Dorsolateral prefrontal cortex (tissue), 122 donors: ENCODE measurements at places on chromosomes 7 and 10.

GRCh38 chr10:132548106-132548823 lies 10.7 kb downstream of the INPP5A start:
- no peak for DNase-seq

- DNase-seq = no peak
Measured at GRCh38 chr7:1059200-1060091, 15.1 kb downstream of the GPR146 start.

DNA sequence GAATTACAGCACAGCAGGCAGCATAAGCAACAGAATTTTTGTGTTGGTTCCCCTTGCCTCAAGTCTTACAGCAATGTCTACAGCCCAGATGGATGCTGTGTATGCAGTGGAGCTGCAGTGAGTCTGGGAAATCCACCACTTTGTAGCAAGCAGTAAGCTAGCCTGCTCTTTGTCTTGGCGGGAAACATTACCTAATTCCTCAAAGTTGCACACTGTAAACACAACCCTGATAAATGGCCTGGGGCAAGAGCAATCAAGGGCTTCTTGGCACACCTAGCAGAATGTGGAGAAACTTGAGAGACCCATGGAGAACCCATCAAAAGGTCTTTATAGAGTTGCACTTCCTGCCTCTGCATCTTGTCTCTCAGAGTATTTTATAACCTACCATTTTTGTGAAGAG lies 102.0 kb upstream of the FOXP2 start:
- DNase-seq = no peak

GRCh38 chr10:88980800-88981199 lies 9.8 kb upstream of the FAS start:
- DNase-seq = no peak

GRCh38 chr10:76178532-76179292 lies 747.3 kb downstream of the LRMDA start:
- no peak for DNase-seq

- DNase-seq = no peak
Measured at GRCh38 chr10:101013365-101013825, 13.8 kb downstream of the LZTS2 start.

DNA sequence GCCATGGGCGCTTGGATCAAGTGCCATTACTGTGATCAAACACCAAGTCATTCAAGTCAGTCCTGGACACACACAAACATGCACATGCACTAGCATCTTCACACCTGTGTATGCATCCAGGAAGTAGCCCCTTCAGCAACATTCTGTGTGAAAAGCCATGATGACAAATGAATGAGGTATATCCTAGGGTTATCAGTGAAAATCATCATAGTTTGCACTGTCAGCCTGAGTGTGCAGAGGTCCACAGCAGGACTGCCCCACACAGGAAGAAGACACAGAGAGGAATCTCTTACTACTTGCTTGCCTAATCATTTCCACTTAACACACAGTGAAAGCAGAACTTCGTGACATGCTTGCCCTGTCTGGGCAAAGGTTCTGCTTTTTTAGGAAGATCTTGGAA lies 184.0 kb upstream of the ADO start:
- no peak for DNase-seq

DNA sequence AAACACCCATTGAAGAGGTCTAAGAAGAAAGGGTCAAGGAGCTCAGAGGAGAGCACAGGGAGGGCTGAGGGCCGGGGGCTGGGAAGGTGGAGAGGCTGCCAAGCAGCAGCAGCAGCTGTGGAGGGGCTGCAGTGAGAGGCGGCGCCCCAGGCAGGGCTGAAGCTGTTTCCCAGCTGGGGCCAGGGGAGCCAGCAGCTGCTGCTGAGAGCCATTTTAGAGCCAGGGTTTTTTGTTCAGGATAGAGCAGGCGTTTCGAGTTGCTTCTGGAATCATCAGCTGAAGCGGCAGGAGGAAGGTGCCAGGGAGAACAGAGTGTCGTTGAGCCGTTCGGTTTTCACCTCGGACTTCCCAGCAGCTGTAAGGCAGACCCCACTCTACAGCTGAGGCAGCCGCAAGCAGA lies 62.7 kb downstream of the LANCL2 start:
- DNase-seq = no peak

- DNase-seq = no peak
Measured at GRCh38 chr7:33640741-33641140, 264.6 kb upstream of the BMPER start.

GRCh38 chr7:36312064-36312914 lies 77.4 kb upstream of the ANLN start:
- DNase-seq = no peak

- no peak for DNase-seq
Measured at GRCh38 chr7:105279688-105280007, 109.1 kb downstream of the SRPK2 start.

DNA sequence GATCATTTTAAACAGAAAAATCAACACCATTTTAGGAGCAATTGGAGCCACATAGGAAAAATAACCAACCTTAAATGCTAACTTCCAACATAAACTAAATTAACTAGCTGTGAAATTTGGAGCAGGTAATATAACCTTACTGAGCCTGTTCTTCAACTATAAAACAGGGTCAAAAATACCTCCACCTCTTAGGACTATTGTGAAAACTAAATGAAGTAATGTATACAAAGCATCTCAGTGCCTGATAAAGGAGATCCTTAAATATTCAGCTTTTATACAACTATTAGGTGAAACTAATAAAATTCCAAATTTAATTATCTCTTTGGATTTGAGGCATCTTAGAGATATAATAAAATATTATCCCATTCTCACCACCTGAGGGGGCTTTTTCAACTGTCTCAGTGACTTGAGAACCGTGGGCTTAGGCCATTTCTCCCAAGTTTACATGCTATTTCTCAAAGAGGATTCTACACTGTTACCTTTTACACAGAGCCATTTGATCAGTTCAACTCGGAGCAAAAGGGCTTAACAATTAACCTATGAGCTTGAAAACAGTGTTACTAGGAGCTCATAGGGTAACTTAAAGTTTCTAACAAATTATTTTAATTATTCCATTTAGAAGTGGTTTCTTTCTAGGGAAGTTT lies 165.0 kb upstream of the ASAH2 start:
- no peak for DNase-seq

DNA sequence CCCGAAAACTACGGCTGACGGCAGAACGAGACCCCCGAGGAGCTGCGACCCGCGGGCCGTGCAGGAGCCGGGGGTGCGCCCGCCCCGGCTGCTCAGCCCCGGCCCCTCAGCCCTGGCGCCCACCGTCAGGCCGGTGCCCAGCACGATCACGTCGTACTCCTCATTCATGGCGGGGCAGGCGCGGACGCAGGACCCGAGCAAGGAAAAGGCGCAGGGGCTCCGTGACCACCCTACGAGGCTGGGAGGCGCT lies 218 bp downstream of the GDI2 start:
- no peak for DNase-seq

DNA sequence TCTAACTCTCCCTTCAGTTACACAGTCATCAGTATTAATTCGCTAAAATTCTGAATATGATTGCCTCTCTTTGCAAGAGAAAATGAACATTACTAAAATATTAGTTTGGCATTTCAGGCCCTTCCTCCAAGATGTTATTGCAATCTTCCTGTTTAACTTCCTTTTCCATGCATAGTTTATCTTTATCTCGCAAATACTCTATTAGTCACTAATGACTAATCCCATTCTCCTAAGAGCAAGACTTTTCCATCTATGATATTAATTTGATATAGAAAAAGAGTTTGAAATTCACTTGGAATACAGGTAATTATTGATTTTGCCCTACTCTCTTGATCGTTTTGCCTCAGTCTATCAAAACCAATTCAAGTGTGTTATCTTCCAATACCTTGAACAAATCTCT lies 41.8 kb upstream of the SEMA3A start:
- no peak for DNase-seq

DNA sequence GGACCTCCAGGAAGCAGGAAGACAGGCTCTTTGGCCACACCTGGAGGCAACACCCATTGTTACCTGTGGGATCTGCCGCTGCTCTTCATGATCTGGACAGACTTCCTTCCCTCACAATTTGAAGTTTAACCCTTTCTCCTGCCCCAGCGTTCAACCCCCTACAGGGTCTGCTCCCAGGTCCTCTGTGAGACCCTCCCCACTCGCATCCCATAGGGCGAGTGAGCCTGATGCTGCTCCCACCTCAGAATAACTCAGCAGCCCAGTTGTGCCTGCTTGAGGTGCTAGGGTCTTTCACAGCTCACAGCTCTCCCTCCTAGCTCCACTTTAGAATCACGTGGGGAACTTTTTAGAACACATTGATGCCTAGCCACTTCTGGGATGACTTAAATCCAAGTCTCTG lies 61.8 kb upstream of the C10orf90 start:
- no peak for DNase-seq

DNA sequence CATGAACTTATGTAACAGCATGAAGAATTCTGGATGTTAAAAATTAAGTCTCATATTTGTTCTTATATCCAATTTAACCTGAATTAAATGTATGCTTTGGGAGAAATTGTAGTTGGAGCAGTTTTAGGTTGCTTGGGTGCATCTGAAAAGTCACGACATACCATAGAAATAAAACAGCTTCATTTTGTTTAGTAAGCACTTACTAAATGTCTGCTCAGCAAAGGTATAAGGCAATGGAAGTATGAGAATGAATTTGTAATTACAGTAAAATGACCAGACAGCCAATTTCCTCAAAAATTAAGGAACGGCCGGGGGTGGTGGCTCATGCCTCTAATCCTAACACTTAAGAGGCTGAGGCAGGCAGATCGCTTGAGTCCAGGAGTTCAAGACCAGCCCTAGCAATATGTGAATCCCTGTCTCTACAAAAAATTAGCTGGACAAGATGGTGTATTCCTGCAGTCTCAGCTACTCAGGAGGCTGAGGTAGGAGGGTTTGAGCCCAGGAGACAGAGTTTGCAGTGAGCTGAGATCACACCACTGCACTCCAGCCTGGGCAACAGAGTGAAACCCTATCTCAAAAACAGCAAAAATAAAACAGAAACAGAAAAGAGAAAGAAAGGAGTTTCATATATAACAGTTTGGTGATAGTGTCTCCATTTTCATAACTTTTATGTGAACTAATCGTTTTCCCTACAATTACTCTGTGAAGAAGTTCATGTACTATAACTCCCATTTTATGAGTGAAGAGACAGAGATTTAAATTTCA lies 47.2 kb upstream of the KLF6 start:
- DNase-seq = no peak

DNA sequence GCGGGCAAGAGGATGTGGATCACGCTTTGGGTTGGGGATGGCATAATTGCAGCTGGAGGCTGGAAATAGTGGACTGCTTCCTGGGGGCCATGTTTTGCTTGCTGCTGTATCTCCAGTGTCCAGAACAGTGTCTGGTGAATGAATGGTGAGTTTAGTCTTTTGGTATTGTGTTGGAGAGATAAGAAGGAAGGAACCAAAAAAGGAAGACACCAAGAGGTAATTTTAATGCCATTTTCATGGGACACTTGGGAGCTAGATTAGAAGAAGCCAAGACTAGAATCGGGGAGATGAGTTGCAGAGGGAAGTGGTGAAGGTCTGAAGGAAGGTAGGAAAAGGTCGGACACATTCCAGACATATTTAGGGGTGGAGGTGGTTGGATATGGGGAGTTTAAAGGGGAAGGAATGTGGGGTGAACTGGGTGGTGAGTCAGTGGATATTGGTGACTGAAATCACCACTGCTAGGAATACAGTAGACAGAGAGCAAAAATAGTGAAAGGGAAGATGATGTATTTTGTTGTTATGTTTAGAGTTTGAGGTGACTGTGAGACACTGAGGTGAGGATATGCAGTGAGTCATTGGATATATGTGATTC lies 76.7 kb downstream of the CCNY start:
- no peak for DNase-seq

DNA sequence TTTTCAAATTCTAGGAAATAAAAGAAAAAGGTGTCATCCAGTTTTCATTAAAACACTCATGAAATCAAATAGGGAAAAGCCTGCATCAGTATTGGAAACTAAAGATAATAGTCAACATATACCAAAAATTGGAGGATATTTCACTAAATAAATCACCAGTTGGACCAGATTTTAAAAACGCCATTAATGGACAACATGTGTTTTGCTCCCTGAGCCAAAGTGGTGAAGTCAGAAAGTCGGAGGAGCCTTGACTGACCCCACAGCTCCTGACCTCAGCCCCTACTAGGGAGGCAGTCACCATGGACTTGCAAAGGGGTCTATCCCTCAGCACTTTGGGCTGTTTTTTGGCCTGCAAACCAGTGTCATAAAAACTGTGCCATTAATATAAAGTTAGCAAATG lies 98.3 kb upstream of the SEC61G start:
- no peak for DNase-seq

- DNase-seq = no peak
Measured at GRCh38 chr10:63549810-63550209, 28.6 kb downstream of the REEP3 start.

DNA sequence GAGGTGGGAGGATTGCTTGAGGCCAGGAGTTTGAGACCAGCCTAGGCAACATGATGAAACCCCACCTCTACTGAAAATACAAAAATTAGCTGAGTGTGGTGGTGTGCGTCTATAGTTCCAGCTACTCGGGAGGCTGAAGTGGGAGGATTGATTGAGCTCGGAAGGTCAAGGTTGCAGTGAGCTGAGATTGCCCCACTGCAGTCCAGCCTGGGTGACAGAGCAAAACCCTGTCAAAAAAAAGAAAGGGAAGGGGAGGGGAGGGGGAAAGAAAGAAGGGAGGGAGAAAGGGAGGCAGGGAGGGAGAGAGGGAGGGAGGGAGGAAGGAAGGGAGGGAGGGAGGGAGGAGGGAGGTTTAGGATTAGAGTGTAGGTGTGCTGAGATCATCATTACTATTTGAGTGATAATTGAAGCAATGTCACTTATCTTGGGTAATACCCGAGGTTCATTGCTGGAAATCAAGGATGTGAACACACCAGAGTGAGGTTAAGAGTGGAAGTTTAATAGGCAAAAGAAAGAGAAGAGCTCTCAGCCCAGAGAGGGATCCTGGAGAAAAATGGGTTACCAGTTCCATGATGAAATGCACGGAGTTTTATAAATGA lies 27.6 kb downstream of the VCL start:
- DNase-seq = no peak

GRCh38 chr10:69892406-69892805 lies 90.7 kb downstream of the COL13A1 start:
- peak; percentile 59 for DNase-seq

- no peak for DNase-seq
Measured at GRCh38 chr7:91327346-91327745, 63.1 kb downstream of the FZD1 start.

DNA sequence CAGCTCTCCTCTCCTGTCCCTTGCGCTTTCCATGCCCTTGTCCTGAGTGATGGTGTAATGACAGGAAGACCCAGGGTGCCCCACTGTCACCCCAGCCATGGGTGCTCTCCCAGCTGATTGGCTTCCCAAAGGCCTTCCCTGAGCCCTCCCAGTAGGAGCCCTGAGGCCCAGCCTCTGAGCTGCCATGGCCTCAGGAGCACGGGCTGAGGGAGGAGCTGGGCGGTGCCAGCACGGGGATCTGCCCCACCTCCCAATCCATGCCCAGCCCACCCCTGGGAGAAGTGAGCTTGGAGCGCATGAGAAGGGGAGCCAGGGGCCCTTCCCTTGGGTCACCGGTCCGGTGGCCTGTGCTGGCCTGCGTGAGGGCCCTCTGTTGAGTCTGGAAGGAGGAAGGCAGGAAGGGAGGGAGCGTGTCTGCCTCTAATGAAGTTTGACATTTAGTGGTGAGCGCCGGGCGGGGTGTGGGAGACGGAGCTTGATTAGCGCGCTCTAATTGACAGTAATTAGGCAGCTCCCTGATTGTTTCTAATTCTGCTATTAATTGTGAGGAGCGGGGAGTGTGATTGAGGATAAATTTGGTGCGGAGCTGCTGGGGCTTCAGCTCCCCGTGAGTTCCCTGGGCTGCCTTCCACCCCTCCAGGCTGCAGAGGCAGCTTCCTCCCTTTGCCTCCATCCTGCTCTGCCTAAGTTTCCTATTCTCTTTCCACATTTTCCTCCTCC lies 28.3 kb downstream of the GBX1 start:
- peak; percentile 28 for DNase-seq

- no peak for DNase-seq
Measured at GRCh38 chr7:30707391-30708357, 25.4 kb upstream of the CRHR2 start.
